ENCODE measurements at places on chromosomes 6 and 20.

DNA sequence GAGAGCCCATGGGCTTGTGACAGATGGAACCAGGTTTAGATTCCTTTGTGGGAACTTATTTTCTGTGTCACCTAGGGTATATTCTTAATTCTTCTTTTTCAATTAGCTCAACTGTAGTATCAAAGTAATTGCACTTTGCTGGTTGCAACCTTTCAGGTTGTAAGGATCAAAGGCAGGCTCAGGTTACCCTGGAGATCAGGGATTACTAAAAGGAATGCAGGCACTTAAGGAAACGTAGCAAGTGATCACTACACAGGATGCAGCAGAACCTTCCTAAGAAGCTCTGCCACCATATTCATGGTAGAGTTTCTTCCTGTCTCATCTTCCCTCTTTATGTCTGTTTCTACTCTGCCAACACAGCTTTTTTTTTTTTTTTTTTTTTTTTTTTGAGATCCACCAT lies 133.2 kb upstream of the JAG1 start:
- DNase-seq: no peak

GRCh38 chr6:119348096-119348747 lies 1.3 kb downstream of the MAN1A1 start:
- peak; percentile 36 for DNase-seq

DNA sequence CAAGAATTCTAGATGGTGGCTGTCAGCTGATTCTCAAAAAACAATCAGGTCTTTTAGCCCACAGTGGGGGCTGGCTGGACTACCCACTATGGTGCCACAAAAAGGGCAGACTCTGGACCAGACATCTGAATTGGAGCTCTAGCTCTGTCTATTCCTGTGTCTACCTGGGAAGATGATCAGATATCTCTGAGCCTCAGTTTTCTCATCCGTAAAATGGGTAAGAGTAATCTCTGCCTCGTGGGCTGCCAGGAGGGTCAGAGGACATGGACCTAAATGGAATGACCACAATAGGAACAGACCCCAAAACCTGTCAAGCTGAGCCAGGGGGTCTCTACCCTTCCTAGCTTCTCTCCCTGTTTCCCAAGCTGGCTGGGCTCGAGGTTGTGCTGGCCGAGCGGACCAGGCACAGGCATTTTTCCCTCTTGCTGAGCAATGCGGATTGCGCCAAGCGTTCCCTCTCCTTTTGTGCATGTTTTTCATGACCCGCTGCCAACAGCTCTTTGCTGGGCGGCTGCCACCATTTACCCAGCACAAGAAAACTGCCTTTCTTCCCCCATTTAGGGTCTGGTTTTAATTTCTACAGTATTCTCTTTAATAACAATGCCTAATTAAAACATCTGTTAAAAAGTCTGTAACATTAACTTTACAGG lies 74.7 kb upstream of the MAFB start:
- DNase-seq: no peak

DNA sequence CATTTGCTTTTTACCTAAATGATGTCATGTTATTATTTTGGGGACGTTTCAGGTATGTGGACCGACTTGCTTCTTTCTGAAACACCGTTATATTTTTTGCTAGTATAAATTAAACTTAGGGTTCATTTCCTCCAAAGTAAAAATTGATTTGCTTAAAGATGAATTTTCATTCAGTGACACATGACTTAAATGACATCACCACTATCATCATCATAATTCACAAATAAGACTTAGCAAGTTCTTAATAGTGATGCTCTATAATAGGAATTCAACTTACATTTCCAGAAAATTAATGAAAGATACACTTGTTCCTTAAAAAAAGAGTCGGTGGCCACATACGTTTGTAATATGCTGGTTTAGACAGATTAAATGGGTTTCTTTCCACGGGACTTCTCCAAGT lies 9.3 kb downstream of the IRF4 start:
- DNase-seq: no peak

GRCh38 chr6:153942361-153942760 lies 96.7 kb upstream of the OPRM1 start:
- no peak for DNase-seq

DNA sequence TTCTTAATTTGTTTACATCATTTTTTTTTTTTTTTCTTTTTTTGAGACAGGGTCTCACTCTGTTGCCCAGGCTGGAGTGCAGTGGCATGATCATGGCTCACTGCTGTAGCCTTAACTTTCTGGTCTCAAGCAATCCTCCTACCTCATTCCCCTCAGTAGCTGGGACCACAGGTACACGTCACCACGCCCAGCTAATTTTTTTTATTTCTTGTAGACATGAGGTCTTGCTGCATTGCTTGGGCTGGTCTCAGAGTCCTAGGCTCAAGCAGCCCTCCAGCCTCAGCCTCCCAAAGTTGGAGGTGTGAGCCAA lies 30.3 kb downstream of the RPF2 start:
- no peak for DNase-seq

DNA sequence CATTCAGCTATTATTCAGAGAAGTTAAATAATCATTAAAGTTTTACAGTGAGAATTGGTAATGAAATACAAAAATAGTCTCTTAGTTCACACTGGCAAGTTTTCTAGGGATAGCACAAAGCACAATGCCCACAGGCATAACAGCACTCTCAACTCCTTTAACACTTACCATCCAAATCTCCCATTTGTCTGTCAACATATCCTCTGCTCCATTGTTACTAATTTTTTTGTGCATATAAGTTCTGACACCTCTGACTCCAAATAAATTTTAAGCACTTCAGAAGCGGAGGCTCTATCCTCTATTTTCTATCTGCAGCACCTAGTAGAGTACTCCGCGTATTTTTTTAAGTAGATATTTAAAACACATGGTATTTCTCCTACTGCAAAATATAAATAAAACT lies 15.6 kb upstream of the RSPO3 start:
- DNase-seq: no peak

- no peak for DNase-seq
Measured at GRCh38 chr6:27777614-27778355, 134.4 kb downstream of the OR2B2 start.

DNA sequence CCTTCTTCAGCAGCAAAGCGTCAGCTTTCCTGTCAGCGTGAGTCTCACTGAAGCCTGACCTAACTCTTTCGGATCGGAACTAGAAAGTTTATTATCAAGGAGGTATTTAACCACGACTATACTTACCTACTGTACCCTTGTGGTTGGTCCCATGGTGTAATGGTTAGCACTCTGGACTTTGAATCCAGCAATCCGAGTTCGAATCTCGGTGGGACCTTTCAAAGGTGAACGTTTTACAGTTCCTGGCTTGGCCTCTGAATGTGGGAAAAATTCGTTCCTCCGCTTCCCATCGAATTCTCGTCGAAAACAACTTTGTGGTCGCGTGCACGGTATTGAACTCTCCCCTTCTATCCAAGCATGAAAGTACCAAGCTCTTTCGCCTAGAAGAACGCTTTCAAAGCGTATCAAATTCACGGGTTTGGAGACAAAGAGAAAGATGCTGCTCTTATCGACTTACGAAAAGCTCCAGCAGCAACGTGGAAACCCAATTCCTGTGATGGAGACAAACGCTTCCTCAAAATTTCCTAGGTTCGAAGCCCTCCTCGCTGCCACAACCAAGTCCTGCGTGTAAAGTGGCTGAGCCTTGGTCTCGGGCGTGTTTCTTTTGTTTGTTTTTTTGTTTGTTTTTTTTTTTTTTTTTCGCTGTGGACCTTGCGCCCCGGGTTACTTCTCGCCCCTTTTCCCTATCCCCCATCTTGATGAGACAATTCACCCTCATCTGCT lies 63.7 kb downstream of the GPX5 start:
- peak; percentile 37 for DNase-seq

DNA sequence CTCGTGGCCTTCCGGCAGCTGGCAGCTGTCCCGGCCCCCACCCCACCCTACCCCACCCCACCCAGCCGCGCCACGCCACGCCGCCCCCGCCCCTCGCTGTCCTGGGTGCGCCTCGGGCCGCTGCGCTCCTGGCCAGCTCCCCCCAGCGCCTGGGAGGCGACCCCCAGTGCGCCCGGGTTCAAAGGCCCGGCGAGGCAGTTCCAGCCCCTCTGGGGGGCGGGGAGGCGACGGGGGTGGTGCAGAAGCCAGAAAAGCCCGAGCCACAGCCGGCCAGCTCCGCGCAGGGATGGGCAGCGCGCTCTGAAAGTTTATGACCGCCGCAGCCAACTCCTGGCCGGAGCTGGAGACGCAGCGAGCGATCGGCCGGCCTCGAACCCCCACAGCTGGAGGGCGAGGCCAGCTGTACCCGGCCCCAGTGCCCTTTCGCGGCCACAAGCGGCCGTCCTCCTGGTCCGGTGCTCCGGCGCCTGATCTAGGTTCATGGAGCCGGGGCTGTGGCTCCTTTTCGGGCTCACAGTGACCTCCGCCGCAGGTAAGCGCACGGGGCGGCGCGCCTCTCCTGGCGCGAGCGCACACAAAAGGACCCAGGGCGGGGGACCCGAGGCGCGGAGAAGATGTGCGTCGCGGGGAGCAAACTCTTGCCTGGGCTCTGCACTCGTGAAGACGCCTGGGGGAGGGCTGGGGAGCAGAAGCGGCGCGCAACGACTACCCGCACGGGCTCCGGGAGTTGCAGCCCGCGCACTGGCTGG lies at the start of gene EDN3:
Gene EDN3 (plus strand): TSS at position 279 of the 749 bp plus-strand sequence. CDS start 202 bp downstream, at position 481.
- no peak for DNase-seq

DNA sequence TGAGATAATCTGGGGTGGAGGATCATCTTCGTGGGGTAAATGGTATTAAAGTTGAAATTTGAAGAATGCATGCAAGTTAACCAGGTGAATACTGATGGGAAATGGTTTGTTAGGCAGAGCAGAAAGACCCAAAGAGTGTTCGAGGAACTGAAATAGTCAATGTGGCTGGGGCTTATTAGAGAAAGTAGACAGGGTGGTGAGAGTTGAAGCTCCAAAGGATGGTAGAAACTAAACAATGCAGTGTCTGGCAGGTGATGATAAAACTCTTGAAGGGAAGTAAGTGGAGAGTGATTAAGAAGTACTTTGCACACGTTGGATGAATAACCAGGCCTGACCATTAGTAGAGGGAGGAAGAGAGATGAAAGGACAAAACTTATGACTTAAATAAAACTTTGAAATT lies 39.8 kb upstream of the CENPW start:
- DNase-seq: no peak

DNA sequence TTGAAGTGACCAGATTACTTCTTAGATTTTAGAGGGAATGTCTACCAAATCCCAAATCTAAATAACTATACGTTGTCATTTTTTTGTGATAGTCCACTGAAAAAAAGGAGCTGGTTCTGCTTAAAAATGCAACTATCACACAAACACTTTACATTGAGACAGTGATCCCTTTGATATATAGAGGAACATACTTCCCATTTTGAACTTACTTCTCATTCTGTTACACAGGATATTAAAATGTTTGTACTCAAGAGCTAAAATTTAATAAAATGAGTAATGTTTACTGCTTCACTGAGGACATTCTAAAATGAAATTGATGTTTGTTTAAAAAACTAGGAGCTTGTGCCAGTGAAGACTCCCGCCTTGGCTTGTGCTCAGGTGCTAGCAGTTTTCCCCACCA lies 174.1 kb downstream of the CARMIL1 start:
- no peak for DNase-seq

DNA sequence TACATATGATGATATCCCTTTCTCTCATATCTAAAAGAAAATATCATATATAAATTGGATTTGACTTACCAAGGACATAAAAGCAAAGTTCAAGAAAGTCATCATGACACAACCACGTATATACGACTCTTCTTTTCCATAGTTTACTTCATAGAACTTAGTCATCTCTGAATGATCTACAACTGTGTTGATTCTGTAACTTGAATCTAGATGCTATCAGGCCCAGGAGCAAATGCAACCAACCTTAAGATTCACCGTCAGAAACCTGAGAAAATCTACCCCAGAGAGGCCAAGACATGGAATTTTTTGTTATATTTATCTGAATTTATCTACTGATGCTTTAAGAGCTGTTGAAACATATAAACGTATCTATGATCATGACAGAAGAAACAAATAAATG lies 165.6 kb downstream of the PDE10A start:
- no peak for DNase-seq

DNA sequence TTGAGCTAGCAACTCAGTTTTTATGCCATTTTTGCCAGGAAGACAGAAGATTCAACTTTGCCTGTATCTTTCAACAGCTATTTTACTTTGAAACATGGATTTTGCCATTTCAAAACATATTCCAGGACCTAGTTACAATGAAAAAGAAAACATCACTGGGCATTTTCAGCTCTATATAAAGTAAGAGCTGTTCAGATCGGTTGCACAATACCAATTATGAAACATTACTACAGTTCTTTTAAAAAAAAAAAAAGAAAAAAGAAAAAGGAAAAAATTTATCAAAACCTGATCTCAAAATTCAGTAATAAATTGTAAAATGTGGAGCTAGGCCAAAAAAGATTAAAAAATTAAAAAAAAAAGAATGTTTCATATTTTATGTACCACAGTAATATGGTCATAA lies 15.6 kb downstream of the BCLAF1 start:
- DNase-seq: no peak

DNA sequence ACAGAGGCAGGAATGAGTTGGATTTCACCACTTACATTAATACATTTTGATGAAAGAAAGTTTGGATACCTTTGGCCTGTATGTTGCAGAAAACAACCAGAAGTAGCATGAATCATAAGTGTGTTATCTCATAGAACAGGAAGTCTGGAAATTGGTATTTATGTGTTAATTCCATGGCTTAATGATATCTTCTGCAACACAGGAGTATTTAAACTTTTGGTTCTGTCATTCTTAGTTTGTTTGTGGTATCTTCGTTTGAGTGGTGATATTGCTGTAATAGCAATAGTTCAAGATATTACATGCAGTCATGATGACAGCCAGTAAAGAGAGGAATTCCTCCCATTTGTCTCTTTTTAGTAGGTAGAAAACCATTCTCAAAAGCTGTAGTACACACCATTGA lies 177.3 kb downstream of the CDKAL1 start:
- DNase-seq: no peak

DNA sequence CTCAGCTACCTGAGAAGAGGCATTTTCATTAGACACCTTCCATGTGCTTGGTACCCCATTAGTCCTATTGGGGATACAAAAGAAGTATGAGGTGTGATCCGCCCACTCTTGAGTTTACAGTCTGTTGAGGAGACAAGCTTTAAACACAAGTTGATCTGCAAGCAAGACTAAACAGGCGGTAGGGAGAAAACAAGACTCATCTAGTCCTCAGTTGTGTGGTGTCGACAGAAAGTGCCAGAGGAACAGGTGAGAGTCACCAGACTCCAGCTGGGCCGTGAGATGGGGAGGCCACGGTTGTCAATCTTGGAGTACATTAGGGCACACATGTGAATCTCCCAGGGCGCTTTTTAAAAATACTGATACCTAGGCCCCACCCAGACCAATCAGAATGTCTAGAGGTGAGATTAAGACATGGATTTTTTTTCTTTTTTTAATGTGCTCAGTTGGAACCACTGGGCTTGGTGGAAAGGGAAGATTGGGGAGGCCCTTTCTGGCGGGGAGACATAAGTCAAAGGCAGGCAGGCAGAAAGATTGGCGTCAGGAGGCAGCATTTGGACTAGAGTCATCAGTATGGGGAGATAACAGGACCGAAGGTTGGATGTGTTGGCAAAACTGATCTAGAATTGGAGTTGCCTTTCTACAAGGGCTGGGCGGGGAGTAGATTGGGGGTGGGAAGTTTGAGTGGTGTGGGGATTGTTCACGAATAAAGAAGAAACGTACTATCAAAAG lies 10.4 kb downstream of the E2F3 start:
- DNase-seq: no peak

GRCh38 chr20:53842301-53843099 lies 227.9 kb downstream of the BCAS1 start:
- no peak for DNase-seq

Data from stimulated activated CD8-positive, alpha-beta memory T cell treated with anti-CD3 and anti-CD28 coated beads, Interleukin-2, amount 100 ng/mL, for 48 hours (primary cell).